ENCODE measurements at places on chromosomes 5 and 9.

GRCh38 chr5:157485811-157486210 is 25.8 kb downstream of the NIPAL4 start:
- DNase-seq: no peak

- no peak for DNase-seq
Observed at GRCh38 chr9:89445801-89446251, 52.1 kb downstream of the SEMA4D start.

DNA sequence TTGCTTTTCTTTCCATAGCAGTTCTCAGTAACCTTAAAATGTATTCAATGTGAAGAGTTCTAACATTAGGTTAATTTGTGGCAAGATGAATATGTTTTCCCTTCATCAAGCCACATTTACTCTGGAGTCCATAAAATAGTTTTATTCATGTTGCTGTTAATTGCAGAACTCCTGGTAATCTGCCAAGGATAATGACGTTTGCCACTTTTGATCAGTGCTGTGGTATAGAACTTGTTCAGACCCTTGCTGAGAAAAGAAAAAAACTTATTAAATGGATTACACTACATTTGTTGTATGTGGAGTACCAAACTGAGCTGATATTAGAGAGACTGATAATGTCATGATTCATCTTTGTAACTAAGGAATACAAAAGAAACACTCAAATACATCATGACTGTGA is 212.4 kb upstream of the DMAC1 start:
- no peak for DNase-seq

DNA sequence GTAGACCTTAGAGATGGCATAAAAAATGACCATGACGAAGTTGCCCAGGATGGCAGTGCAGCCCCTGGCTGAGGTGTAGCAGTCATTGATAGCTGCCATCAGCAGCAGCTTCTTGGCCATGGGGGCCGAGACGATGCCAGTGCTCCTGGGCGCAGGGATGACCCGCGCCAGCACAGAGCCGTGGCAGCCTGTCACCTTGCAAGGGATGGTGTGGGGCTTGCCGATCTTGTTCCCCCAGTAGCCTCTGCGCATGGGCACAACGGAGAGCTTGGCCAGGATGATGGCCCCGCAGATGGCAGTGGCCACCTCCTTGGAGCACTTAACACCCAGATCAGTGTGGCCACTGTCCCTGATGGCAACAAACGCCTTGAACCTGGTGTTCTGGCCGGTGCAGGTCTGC is 2.1 kb upstream of the PGGT1B start:
- DNase-seq: no peak

- DNase-seq: no peak
Observed at GRCh38 chr5:167710444-167711073, 580.9 kb upstream of the WWC1 start.

- no peak for DNase-seq
Observed at GRCh38 chr5:118279540-118280294, 708.6 kb downstream of the DTWD2 start.

- no peak for DNase-seq
Observed at GRCh38 chr5:127184851-127185250, 105.7 kb upstream of the MEGF10 start.

DNA sequence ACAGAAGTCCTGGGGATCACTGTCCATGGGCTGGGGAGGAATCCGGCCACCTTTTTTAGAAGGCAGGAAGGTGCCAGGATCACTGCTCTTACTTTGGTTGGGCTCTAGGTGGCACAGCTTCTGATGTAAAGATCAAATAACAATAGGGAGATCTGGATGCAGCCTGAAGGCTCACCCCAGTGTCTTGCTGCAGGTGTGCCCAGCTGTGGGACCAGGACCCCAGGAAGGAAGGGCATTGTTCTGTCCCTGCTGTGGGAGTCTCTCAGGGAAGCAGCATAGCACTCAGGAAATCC is 69.6 kb downstream of the DAB2IP start:
- DNase-seq: no peak

GRCh38 chr9:74503666-74504065 is 6.5 kb downstream of the RORB start:
- no peak for DNase-seq

GRCh38 chr9:136921718-136922117 is 22.8 kb downstream of the FBXW5 start:
- DNase-seq: no peak

DNA sequence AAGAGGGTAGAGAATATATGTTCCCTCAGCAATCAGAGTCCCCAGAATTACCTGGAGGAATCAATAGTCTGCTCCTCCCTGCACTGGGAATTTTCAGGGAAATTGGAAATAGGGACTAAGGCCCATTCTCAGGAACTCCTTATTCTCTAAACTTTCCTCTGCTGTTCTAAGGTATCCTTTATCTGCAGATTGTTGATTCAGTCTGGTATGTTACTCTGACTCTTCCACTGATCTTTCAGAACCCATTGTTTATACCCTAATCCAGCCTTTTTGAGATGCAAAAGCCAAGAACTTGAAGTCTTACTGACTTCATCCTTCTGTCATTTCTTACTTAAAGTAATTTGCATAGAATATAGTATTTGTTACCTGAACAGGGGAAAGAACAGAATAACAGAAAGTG is 143.5 kb upstream of the PPP1R2B start:
- DNase-seq: no peak

DNA sequence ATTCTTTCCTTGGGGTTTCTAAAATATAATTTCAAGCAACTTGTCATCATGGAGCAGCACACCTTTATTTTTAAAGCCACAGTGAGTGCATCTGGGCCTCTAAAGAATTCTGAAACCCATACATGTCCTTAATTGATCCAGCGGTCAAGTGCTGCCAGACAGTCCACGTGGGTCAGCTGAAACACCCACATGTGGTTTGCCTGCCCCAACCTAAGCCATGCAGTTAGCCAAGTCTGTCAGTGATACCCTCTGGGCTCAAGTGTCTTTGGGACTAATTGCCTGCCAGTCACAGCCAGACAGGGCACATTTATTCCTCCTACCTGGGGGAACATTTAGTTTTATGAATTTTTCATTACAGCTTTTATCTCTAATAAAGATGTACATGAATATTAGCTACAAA is 291.4 kb upstream of the SLC30A5 start:
- no peak for DNase-seq

- DNase-seq: no peak
Observed at GRCh38 chr5:135196483-135196882, 162.5 kb upstream of the PITX1 start.

- DNase-seq: no peak
Observed at GRCh38 chr9:21933865-21934264, 60.3 kb downstream of the CDKN2A start.

- DNase-seq: no peak
Observed at GRCh38 chr9:126114850-126115460, 211.7 kb upstream of the MVB12B start.

- no peak for DNase-seq
Observed at GRCh38 chr5:178440181-178440580, 150.0 kb downstream of the COL23A1 start.

- no peak for DNase-seq
Observed at GRCh38 chr9:129557192-129558036, 63.5 kb downstream of the C9orf50 start.

DNA sequence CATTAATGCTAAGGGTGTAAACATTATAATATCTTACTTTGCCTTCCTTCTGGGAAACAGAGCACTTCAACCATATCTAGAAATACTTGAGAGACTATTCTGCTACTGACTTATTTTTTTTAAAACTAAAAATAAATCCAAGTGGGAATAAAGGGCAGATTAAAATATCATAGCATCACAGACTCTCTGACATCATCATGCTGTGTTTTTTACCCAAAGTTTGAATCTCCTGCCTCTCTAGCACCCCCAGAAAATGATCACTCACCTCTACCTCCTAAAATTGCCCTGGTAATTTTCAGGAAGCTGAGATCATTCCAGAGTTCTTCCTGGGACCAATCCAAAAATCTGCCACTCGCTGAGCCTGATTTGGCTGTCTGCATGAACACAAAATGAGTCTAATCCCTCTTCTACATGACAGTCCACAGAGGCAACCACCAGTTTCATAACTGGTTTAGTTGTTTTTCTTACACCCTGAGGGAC is 813.8 kb upstream of the DMAC1 start:
- no peak for DNase-seq

DNA sequence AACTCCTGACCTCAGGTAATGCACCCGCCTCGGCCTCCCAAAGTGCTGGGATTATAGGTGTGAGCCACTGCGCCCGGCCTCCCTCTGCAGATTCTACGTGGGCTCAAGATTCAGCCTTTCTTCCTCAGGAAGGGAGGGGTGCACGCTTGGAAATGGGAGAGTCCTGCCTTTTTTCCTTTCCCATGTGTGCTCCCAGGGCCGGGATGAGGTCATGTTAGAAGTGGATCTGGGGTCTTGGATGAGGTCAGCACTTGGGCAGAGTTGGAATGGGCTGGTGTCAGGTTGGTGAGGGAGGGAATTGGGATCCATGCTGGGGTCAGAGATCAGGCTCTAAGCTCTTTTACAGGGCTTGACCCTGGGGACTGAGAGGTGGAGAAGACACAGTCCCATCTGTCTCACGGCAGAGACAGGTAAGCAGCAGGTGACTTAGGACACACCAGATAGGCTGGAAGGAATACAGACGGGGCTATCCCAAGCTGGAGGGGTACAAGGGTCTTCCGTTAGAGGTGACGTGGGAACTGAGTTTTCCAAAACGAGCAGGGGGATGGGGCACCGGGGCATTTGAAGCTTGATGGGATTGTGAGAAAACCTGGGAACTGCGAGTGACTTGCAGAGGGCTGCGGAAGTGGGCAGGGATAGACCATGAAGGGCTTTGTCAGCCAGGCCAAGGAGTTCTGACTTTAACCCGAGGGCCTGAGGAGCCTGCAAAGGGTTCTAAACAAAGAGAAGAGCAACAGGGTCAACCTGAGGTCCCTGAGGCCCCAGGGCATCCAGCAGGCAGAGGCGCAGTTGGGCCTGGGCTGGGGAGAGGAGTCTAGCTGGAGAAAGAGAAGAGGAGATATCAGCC is 1.8 kb upstream of the AQP7 start:
- no peak for DNase-seq

DNA sequence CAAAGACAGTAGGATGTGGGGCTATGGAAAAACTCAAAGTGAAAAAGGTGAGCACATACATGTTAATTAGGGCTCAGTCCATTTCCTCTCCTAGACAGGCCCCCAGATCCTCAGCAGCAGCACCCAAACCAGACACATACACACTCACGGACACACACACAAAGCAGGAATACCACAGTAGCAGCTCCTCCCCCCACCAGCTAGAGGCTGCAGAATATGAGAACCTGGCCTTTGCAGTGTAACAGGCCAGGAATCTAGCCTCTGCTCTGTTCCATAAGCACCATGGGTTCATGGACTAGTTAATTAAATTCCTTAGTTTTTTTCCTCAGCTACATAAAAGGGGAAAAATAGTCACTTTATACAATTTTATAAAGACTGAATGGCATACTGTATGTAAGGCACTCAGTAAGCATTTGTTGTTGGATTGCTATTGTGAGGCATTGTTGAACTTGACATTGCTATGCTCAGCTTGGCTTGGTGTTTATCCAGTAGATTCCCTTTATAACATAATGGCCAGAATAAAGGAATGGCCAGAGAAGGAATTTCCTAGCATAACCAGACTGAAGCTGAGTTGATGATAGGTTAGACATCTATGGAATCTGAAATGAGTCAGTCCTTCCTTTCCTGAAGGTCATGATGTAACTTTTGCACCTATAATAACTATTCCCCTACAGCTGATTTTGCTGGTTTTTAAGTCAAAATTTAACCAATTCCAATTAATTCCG is 186.8 kb downstream of the SEMA5A start:
- no peak for DNase-seq

- no peak for DNase-seq
Observed at GRCh38 chr5:176776916-176777315, 33.4 kb upstream of the UNC5A start.

- no peak for DNase-seq
Observed at GRCh38 chr5:99102073-99102697, 173.4 kb upstream of the CHD1 start.

DNA sequence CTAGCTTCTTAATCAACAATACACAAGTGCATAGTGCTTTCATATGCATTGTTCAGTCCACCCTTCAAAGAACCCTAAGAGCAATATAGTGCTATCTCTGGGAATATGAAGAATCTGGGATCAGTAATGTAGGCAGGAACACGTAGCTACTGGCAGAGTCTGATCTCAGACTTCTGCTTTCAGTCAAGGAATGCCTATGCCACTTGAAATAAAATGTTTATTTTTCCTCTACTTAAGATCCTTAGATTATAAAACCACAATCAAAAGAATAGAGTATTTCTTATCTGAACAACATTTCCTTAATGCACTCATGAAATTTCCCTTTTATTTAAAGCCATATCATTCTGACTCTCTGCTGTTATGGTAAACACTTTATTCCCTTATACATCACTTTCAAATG is 1407.8 kb upstream of the C9orf72 start:
- no peak for DNase-seq

- DNase-seq: no peak
Observed at GRCh38 chr5:146852089-146852488, 26.5 kb downstream of the PPP2R2B start.

DNA sequence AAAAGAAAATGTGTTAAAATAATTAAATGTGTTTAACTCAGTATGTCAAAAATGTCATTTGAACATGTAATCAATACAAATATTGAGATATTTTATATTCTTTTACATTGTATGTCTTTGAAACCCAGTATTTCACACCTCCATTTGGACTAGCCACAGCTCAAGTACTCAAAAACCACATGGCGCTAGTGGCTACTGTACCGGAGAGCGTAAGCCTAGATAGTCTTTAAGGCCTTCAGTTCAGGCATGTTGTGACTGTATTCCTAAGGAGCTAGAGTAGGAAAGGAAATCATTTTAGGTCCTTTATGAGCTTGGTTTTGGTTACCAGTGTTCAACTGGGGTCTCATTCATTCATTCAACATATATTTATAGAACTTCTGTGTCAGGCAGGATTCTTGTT is 12.8 kb downstream of the FBXW2 start:
- no peak for DNase-seq

- peak; percentile 70 for DNase-seq
Observed at GRCh38 chr9:113343732-113344231, 3.7 kb upstream of the WDR31 start.

- DNase-seq: no peak
Observed at GRCh38 chr9:127742435-127743088, 7.5 kb upstream of the TOR2A start.

GRCh38 chr5:32303755-32304120 is 9.0 kb downstream of the MTMR12 start:
- no peak for DNase-seq

GRCh38 chr5:169695025-169695625 is 58.0 kb downstream of the DOCK2 start:
- DNase-seq: no peak
